Amniotic epithelial cell (primary cell): ENCODE measurements at places on chromosomes 3 and 15.

- DNase-seq, result peak; percentile 93
These were observed 44.8 kb upstream of the RNU6-1 start for GRCh38 chr15:67884514-67885174.

- DNase-seq, result no peak
These were observed 9.0 kb downstream of the TOP2B start for GRCh38 chr3:25655659-25656058.

GRCh38 chr3:52238761-52239701 is at the start of gene TWF2:
Gene TWF2, minus strand, starts transcription at chr3:52239158. Its CDS starts 142 bp downstream, at chr3:52239016.
- DNase-seq, result peak; percentile 50

DNA sequence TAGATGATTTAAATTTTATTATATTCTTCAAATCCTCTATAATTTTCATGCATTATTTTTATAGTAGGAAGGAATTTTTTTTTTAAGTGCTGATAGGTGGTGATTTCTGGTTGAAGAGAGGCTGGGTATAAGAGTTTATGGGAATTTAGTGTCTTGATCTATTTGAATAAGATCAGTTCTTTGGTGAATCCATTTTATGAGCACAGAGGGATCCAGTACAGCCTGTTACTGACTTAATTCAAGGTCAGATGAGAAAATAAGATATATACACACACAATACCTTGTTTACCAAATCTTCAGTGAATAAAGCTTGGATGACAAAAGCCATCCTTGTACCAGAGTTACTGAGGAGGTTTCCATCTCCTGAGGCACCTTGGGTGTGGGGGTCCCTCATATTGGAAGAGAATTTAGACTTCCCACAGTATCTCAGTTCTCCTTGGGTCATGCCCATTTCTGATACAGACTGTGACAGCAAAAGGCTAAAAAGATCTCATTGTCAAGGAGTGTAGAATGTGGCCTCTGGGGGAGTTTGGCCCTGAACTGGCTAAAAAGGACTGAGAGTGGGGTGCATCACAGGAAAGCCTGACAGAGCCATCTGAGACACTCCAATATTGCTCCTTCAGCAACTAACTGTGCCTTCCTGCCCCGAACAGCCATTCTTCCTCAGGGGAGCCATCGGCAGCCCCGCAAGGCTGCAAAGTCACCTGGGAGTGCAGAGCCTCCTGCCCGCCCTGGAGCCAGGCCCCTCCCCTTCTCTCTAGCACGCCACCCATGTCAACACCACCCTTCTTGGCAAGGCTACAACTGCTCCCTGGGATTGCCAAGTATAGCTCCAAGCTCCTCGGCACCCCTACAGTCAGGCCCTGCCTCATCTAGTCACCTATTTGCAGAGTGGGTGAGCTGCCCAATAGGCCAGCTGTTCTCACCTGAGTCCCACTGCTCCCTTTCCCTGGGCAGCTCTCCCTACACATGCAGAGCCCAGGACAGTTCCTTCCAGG is 43.1 kb upstream of the HACD2 start:
- DNase-seq, result no peak

GRCh38 chr3:143363949-143364348 is 244.4 kb downstream of the CHST2 start:
- DNase-seq, result no peak

DNA sequence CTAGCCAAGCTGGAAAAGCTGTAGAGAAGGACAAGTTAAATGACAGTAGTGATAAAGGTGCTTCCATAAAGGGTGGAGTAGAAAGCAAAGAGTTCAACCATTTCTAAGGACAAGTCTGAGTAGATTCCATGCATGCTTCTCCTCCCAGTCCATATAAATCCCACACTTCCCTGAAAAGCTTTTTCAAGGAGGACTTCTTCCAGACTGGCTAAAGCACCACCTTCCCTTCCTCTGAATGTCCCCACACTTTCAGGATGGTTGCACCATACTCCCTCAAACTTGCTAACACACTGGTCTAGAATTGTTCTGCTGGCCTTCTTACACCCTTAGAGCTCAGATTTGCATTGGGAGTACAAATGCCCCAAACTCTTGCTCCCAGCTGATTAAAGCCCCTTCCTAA is 40.9 kb downstream of the FBN1 start:
- DNase-seq, result no peak

DNA sequence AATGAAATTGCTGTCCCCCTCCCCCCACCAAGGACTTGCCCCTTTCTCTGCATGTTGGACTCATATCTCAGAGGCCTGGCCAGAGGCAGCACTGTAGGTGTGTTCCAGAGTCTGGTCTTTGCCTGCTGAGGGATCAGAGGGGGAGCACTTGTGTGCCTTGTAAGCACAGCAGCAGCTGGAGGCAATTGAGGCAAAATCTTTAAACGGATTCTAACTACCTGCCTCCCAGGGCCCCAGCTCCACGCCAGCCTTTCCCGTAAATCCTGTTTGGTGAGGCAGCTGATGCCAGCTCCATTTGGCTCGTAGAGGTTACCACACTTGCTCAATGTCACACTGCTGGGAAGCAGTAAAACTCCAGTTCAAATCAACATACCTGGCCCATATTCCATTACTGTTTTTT is 2.3 kb upstream of the IDH2 start:
- no peak for DNase-seq

DNA sequence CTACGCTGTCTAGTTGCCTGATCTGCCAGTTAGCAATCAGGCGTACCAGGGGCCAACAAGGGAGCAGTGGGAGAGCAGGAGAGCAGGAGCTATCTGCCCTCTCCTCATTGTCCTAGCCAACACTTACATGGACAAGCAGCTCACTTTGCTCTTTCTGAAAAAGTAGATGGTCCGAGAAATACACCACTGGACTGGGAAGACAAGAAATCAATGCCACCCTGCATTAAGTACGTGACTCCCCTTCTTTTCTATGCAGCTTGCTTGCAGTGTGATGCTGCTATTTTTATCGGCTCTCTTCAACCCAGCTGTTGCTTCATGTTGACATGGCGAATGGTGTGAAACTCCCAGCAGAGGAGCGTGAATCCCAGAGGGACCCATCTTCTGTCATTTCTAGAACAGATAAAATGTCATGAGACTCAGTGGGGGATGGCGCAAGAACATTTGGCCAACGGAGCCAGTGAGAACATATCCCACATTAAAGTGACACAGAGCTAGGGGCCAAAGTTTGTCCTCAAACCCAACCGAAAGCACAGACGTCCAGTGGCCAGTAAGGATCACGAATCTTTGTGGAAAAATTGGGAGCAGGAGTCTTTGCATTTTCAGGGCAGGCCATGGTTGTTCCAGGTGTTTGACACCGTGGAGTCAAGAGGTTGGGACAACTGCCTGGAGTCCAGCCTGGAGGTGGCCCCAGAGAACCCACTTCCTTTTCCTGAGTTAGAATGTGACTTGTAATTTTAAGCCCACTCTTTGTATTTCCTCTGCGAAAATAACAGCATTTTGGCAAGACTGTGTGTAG is 53.7 kb upstream of the MEF2A start:
- no peak for DNase-seq

- DNase-seq, result no peak
These were observed 2.2 kb downstream of the SOX2 start for GRCh38 chr3:181713676-181714612.

- DNase-seq, result no peak
These were observed 1.3 kb upstream of the INSYN1 start for GRCh38 chr15:73754461-73754860.

DNA sequence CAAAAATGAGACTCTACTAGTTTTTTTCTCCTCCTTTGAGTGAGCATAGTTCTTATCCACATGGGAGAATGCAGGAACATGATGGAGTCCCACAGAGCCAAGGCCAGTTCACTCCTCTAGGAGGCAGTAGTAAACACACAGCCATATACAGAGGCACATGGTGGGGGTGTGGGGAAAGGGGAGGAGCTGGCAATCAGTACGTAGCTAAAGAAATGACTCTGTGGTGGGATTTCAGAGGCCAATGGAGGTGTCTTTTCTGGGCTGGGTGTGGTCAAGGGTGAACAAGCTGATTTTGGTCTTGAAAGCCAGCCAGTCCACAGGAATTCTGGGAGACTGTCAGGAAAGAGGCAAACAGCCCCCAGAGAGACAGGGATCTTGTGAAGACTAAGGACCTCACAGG is 6.6 kb upstream of the RAB11A start:
- peak; percentile 85 for DNase-seq

DNA sequence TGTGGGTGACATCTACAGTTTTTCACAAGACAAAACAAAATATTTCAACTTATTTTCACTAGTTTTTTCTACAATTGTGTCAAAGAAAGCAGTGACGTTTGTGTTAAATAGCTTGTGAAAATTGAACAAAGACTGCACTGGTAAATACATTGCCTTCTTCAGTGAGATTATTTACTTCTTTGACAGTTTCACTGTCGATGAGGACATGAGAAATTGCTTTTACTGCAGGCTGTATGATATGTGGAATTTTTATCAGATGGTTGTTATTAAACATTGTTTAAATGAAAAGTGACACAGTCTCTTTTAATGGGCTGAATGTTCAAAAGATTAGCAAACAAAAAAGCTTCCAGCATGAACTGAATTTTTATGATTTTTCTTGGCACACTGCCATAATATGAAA is 773.9 kb upstream of the CADM2 start:
- DNase-seq, result no peak

DNA sequence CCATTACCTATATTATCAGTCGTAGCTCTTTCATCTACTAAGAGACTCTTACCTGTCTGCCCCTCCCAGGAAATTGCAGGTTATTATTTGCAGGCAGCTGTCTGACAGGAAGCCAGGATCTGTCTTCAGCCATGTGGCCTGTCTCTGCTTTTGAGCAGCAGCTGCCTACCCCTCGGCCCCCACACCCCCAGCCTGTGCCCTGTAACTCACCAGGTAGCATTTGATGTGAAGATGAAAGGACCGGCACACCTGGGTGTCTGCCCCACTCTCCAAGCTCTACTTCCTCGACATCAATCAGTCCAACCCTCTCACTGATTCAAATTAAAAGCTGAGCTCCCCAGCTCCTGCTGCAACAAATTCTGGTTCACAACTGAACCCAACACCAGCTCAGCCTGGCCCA is 197.2 kb upstream of the CTNNB1 start:
- DNase-seq, result no peak

GRCh38 chr3:14524311-14524711 is 15.8 kb downstream of the GRIP2 start:
- peak; percentile 40 for DNase-seq

- DNase-seq, result no peak
These were observed 942.0 kb downstream of the SQOR start for GRCh38 chr15:46576646-46577395.

DNA sequence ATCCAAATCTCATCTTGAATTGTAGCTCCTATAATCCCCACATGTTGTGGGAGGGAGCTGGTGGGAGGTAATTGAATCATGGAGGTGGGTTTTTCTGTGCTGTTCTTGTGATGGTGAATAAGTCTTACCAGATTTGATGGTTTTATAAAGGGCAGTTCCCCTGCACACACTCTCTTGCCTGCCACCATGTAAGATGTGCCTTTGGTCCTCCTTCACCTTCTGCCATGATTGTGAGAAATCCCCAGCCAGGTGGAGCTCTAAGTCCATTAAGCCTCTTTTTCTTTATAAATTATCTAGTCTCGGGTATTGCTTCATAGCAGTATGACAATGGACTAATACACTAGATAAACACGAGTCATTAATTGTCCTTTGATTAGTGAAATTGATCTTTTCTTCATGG is 214.5 kb upstream of the CFAP20DC start:
- DNase-seq, result no peak

- peak; percentile 78 for DNase-seq
These were observed 39.7 kb upstream of the C15orf39 start for GRCh38 chr15:75161917-75162414.

DNA sequence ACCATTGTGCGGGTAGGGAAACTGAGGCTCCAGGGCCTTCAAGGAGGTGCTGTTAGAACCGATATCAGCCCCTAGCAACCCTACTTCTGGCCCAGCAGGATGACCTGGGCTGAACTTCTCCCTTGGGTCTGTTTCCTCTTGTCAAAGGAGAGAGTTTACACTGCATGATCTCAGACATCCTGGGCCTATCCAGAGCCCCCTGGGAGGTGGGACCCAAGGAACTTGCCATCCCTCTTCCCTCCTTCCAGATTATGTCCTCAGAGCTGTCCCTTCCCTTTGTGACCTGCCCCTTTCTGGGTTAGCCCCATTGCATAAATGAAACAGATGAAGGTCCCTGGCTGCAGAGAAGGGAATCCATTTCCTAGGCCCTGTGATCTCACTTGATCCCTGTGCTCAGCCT is 12.3 kb upstream of the DNAH1 start:
- no peak for DNase-seq

- DNase-seq, result peak; percentile 61
These were observed 566 bp downstream of the ETV5 start for GRCh38 chr3:186108106-186108940.

DNA sequence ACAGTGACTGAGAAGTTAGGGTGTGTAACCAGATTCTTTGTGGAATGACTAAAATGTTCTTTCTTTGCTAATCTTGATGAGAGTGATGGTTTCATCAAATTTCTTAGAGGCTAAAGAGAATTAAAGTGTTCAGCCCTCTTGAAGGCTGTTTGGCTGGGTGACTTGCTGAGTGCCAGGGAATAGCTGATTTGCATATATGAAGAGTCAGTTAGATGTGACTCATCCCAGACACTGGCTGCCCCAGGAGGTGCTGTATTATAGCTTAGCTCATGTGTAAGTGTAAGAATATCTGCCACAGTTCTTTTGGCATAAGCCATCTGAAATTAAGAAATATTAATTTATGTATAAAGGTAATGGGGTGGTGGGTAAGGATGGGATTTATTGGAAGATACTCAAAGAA is 535.1 kb downstream of the NLGN1 start:
- DNase-seq, result peak; percentile 48

GRCh38 chr3:52218454-52218853 is 7.0 kb downstream of the TLR9 start:
- DNase-seq, result no peak

DNA sequence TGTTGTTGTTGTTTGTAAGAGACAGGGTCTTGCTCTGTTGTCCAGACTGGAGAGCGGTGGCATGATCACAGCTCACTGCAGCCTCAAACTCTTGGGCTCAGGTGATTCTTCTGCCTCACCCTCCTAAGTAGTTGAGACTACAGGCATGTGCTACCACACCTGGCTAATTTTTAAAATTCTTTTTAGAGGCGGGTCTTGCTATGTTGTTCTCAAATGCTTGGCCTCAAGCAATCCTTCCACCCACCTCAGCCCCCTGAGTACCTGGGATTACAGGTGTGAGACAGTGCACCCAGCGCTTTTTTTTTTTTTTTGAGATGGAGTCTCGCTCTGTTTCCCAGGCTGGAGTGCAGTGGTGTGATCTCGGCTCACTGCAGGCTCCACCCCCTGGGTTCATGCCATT is 46.7 kb downstream of the TMOD3 start:
- no peak for DNase-seq
